ENCODE measurements at places on chromosomes 5 and 9. TPM values are rescaled to one million over a fixed set of nuclear protein-coding genes. Genes with fewer than 3 reads are reported as not detected.

DNA sequence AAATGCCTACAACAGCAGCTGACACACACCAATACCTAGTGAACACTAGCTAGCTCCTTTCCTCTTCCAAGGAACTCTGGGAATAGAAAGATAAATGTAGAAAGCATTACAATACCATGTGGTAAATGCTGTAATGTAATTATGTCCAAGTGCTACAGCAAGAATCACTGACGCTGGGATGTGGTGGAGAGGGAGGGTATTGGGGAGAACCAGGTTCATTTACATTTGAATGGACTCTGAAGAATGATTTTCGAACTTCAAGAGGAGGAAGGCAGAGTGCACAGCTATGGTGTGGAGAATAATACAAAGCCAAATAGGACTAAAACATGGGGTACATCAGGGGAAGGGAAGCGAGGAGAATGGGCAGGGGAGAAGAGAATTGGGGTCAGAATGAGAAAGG, 158.0 kb downstream of the CDK5RAP2 start:
- no peak for DNase-seq

DNA sequence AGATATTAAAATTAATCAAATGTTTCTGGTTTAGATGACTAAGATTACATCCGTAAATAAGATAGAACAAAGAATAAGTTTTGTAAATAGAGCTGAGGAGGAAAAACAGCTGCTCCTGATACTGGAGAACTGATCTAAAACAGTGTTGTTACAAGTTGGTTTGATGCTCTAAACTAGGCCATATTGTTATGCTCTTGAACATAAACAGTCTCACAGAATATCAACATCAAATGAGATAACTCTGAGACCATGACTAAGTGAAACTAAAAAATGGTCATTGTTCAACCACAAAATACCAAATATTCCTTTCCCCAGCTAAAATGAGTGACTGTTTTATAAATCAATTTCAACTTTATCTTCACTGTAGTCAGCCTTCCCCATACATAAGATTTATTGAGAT, 16.5 kb upstream of the SRFBP1 start:
- DNase-seq = no peak

DNA sequence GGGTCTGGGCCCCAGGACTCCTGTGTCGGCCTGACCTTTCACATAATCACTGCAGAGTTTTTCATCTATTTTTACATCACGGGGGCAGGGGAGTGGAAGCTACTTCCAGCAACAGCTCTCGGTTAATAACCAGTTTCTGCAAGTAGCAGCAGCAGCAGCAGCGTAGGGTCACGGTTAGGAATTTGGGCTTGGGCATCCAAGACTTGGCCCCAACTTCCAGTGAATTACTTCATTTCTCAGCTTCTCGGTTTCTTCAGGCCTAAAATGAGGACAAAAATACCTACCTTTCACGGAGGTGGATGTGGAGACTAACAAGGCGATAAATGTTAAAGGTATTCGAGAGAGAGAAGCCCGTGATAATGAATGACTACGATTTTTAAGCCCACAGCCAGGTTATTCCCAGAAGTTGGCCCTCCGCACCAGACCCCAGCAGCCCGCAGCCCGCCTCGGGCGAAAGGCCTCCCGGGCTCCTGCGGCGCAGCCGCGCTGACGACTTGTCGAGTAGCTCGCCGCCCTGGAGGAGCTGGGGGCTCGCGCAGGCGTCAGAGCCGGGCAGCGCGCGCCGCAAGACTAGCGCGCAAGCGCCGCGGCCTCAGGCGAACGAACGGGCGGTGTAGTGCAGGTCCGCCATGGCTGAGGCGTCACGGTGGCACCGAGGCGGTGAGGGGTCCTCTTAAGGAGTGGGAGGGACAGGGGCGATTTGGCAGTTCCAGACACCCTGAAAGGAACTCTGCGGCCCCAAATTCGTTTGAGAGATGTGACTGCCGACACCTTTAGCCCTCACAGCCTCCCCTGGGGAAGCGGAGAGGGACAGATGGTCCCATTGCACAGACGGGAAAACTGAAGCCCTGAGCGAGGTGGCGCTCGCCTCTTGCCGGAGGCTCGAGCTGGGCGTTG, at the start of gene PKD2L2:
PKD2L2 (plus strand) TSS at position 595 of the 897 bp plus-strand sequence; CDS start at position 630, 35 bp downstream.
- DNase-seq = peak; percentile 31

DNA sequence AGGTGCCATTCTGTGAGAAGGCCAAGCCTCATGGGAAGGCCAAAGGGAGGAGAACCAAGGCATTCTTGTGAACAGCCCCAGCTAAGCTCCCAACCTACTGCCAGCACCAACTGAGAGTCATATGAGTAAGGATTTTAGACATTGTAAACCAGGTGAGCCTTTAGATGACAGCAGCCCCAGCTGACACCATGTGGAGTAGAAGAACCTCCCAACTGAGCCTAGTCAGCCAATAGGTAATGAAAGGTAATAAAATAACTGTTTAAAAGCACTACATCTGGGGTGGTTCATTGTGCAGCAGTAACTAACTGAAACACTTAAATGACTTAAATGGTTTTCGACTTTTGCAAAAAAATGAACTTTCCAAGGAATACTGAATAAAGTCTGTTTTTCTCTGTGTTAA, 172.6 kb upstream of the KIF2A start:
- DNase-seq = no peak

GRCh38 chr5:147512659-147513379, 3.0 kb upstream of the DPYSL3 start:
- no peak for DNase-seq

DNA sequence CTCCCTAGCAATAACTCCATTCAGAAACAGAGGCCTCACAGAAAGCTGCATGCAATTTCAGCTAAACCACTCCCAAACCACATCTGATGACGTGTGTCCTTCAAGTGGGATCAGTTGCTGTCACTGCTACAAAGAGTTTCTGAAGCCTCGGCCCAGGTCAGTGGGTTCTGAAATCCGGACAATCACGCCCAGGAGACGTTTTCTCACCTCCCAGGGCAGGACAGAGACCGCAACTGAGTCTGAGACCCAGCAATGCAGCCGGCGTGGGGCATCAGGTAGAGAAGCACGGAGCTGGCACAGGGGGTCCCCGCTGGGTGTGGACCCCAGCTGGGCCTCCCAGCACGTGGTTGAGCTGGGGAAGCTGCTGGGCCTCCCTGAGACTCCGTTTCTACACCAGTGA, 2.6 kb upstream of the UBE2QL1 start:
- DNase-seq = no peak

GRCh38 chr9:130849356-130849755, 14.3 kb downstream of the ABL1 start:
- no peak for DNase-seq

- DNase-seq = peak; percentile 41
Measured at GRCh38 chr5:36688722-36689121, 82.3 kb downstream of the SLC1A3 start.

GRCh38 chr5:32531885-32532520, 53.4 kb upstream of the SUB1 start:
- DNase-seq = peak; percentile 18

- no peak for DNase-seq
Measured at GRCh38 chr5:473551-474192, 30.7 kb downstream of the EXOC3 start.

DNA sequence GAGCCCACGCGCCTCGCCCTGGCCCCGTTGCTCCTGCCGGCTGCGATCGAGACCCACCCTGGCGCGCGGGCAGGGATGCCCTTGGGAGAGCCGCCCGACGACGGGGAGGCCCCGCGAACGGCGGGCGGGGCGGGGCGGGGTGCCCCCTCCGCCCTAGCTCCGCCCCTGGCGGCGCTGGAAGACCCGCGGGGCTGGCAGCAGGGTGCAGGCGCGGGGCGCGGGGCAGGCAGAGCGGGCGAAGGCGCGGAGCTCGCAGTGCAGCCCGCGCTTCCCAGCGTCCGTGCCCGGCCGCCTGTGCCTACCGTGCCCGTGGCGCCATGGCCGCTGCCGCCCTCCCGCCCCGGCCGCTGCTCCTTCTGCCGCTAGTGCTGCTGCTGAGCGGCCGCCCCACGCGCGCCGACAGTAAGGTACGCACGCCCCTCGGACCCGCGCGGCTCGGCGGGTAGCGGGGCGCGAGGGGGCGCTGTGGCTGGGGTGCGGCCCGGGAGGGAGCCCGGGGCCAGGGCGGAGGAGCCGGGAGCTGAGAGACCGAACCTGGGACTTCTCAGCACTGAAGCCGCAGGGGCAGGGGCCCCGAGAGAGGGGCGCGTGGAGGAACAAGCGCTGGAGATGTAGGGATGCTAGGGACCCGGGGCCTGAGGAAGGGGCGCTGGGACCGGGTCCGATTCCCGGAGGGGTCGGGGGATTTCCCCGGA, at the start of gene OLFML2A:
OLFML2A (plus strand) TSS at position 180 of the 695 bp plus-strand sequence; CDS start at position 318, 138 bp downstream.
- peak; percentile 69 for DNase-seq

GRCh38 chr9:99137891-99138290, 33.0 kb downstream of the TGFBR1 start:
- no peak for DNase-seq

DNA sequence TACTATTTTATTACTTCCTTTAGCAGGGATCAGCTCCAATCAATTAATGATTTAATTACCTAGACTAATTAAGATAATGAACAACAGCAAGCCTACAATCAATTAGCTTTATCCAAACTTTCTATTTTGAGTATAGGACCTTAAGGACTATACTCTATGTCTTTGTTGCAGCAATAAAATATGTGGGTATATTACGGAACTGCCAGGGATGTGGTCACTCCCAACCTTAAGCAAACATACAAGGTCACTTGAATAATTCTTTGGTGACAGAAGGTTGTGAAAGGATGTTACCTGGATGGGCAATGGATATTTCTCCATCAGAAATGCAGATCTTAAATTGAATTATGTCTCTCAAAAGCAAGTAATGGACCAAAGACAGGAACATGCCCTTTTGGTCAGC, 907.4 kb upstream of the DMAC1 start:
- no peak for DNase-seq

DNA sequence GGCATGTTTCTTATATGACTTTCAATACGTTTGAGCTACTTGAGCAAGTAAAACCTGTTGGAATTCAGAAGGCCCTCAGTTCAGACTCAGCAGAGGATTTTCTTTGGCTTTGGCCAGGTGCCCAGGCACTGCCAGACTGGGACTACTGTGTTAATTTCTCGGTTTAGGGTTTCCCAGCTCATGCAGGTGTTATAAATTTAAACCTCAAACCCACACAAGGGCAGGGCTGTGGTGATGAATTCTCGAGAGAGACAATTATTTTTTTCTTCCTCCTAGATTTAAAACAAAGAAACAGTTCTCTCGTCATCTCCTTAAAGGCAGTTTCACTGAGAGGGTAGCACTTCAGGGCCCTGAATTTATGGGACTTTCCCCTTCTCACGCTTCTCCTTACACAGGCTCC, 406.0 kb upstream of the PIK3R1 start:
- DNase-seq = no peak

- DNase-seq = no peak
Measured at GRCh38 chr5:57317341-57317740, 143.5 kb downstream of the GPBP1 start.

DNA sequence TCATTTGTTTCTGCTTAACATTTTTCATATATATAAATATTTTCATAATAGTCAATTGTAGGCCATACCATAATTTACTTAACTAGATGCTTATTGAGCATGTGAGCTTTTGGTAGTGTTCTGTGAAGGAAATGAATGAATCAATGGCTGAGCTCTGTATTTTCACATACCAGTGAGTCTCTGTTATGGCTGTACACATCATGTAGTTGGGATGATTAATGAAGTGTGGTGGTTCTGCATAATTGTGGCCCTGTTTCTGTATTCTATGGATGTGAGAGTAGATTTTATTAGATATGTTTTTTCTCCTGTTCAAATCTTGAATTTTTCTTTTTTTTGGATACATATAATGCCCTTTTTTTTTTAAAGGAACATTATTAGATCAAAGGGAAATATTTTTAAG, 56.2 kb downstream of the CTNNA1 start:
- no peak for DNase-seq

DNA sequence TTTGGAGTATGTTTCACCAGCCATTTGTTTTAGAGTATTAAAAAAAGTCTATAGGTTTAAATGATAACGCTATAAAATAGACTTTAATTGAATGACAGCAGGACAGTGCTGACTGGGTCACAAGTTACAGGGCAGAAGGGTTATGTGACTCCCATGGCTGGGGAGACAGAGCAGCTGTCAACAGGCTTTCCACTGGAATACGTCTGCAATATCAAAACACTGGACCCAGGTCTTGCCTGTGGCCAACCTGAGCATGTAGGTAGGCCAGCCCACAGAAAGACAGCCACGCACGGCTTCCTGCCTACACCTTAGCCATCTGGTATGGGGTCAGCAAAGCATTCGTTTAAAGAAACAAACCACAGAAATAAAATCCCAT, 80.7 kb downstream of the OTULIN start:
- peak; percentile 10 for DNase-seq

DNA sequence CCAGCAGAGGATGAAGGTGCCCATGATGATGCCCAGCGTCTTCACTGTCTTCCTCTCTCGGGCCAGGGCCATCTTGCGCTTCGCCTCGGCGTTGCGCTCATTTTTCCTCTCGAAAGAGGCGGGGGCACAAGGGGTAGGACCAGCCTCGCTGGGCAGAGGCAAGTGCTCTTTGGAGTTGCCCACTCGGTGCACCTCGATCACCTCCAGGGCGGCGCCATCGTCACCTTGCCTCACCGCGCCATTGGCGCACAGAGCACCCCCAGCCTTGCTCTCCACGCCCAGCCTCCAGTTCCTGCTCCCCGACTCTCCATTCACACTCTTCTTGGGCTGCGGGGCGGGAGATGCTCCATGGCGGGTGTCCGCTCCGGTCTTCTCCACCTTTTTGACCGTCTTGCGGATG, 1.6 kb downstream of the HTR1A start:
- no peak for DNase-seq

DNA sequence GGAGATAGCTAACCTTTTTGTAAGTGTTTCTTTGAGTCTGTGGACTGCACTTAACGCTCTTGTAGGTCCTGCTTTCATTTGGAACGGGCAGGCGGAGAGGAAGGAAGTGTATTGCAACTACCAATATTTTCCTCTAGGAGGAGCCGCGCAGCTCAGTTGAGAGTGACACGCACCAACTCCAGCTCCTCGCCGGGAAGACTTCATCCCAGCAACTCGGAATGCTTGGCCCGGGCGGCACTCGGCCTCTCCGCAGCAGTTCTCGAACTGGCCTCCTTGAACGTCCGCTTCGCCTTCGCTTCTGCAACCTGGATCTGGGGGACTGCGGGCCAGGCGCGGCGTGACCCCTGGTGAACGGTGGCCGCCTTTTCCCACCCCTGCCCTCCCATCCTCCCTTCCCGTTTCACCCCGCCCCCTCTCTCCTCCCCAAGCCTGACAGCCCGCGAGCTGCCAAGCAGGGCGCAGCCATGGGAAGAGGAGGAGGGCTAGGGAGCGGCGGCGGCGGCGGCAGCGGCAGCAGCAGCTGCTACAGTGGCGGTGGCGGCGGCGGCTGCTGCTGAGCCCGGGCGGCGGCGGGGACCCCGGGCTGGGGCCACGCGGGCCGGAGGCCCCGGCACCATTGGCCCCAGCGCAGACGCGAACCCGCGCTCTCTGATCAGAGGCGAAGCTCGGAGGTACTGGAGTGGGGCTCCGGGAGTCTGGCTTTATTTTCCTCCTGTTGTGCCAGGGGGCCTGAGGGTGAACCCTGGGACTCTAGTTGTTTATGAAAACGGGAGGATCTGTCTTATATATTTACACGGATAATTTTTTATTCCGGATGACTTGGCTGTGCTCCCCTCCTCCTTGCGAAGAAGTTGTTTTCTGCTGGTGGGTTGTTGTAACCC, at the start of gene GHR:
GHR (plus strand) TSS at position 155 of the 881 bp plus-strand sequence. CDS start 142,436 bp downstream, outside the sequence.
- no peak for DNase-seq

The RNF20 gene
- total RNA-seq = 43.5 TPM

The GNAQ gene
- not detected for total RNA-seq

The FCN1 gene
- total RNA-seq = 0.42 TPM

The SLC25A2 gene
- 1.6 TPM for total RNA-seq

All from OCI-LY7 (cell line).